NCI-H2029 treated with DMSO at 0.1 percent for 48 hours (cell line): ENCODE measurements at places on chromosomes 13 and 19.

GRCh38 chr19:33345163-33345562 is 28.3 kb upstream of the CEBPG start:
- no peak for DNase-seq

- no peak for DNase-seq
Measured at GRCh38 chr19:57719901-57720519, 7.4 kb downstream of the ZNF671 start.

- no peak for DNase-seq
Measured at GRCh38 chr13:24458736-24459135, 53.8 kb downstream of the PARP4 start.

DNA sequence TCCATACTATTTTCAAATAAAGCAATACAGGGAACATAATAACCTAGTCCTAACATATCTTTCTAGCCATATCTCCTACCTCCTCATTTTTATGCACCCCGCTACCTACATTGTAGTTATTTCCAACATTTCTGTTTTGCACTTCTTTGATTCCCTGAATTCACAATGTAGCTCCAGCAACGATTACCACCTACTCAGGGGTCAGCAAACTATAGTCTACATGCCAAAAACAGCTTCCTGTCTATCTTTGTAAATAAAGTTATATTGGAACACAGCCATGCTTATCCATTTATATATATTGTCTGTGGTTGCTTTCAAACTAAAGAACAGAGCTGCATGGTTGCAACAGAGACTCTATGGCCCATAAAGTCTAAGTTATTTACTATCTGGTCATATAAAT is 16.7 kb downstream of the MYCBP2 start:
- DNase-seq, result no peak

DNA sequence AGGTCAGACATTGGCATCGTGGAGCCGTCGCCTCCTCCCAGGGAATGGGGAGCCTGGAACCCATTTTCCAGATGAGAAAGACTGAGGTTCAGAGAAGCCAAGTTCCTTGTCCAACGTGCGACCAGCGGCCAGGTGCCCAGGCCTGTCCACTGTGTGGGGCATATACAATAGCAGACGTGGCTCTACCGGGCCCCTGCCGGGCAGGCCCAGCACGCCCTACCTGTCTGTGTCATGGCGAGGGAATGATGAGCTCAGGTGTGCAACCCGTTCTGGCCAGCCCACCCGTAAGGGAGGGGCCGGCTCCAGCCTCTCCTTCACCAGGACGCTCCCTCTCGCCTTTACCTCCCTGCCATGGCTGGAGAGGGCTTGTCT is 837 bp downstream of the GNA15 start:
- no peak for DNase-seq

- DNase-seq, result no peak
Measured at GRCh38 chr19:34468409-34468808, 13.1 kb upstream of the WTIP start.

- no peak for DNase-seq
Measured at GRCh38 chr19:6662702-6663101, 7.3 kb downstream of the TNFSF14 start.
